GM03348 (cell line): ENCODE measurements at places on chromosomes 7 and 10.

DNA sequence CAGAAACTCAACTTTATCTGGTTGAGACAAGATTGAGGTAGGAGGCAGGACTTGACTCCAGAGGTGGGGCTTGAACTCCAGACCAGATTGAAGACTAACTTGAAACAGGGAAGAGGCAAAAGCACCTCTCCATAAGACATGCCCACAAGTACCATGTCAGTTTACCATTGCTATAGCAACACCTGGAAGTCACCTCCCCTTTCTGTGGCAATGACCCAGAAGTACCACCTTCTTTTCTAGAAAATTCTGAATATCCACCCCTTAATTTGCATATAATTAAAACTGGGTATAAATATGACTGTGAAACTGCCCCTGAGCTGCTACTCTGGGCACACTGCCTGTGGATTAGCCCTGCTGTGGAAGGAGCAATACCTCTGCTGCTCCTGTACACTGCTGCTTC is 4.9 kb upstream of the TOMM7 start:
- DNase-seq: no peak

DNA sequence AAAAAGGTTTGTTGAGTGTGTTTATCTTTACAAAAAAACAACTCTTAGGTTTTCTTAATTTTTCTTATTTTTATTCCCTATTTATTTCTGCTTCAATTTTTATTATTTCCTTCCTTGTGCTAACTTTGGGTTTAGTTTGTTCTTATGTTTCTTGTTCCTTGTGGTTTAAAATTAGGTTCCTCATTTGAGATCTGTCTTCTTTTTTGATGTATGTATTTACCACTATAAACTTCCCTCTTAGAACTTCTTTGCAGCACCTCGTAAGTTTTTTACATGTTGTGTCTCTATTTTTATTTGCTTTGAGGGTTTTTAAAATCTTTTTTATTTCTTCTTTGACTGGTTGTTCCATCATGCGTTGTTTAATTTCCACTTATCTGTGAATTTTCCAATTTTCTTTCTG is 1217.1 kb upstream of the CELF2 start:
- DNase-seq: no peak

DNA sequence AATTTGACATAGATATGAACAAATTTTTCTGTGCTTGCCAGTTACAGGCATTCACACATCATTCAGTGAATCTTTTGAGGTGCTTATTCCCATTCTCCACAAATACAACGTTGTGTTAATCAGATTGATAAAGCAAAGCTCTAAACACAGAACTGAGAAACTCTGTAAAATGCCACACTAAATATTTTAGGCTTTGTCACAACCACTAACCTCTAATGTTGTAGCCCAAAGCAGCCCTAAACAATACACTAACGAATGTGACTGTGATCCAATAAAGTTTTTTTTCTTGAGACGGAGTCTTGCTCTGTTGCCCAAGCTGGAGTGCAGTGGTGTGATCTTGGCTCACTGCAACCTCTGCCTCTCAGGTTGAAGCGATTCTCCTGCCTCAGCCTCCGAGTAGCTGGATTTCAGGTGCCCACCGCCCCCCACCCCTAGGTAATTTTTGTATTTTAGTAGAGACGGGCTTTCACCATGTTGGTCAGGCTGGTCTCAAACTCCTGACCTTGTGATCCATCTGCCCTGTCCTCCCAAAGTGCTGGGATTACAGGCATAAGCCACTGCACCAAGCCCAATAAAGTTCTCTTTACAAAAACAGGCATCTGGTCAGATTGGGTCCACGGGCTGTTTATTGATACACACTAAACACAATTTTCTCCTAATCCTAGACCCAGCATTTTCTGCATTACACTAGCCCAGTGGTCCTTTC is 6.9 kb downstream of the CYCS start:
- no peak for DNase-seq

DNA sequence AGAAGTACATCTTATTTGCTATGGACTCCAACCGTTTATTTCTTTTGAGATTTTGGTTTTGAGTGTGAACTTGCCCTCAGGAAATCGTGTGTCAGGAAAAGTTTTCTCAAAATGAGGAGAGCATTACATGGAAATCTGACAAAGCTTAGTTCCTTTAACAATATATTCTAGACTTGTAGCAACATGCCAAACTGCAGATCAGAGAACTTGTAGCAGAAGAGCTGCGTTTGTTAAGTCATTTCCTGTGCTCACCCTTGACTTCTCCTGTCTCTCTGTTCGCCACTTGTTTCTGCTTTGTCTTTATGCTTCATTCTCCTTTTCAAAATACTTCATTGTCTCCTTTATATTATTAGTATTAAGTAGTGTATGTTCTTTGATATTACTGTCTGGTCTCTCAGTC is 116.6 kb upstream of the FOXP2 start:
- DNase-seq: no peak

- DNase-seq: no peak
These were observed 244.9 kb downstream of the ARHGAP12 start for GRCh38 chr10:31683682-31684081.

GRCh38 chr10:26909753-26910152 is 49.0 kb upstream of the ABI1 start:
- no peak for DNase-seq

- DNase-seq: no peak
These were observed 266.8 kb downstream of the INHBA start for GRCh38 chr7:41436139-41436538.

GRCh38 chr10:49074836-49075682 is 40.3 kb downstream of the VSTM4 start:
- no peak for DNase-seq

GRCh38 chr10:109974504-109975191 is 33.1 kb upstream of the ADD3 start:
- no peak for DNase-seq

DNA sequence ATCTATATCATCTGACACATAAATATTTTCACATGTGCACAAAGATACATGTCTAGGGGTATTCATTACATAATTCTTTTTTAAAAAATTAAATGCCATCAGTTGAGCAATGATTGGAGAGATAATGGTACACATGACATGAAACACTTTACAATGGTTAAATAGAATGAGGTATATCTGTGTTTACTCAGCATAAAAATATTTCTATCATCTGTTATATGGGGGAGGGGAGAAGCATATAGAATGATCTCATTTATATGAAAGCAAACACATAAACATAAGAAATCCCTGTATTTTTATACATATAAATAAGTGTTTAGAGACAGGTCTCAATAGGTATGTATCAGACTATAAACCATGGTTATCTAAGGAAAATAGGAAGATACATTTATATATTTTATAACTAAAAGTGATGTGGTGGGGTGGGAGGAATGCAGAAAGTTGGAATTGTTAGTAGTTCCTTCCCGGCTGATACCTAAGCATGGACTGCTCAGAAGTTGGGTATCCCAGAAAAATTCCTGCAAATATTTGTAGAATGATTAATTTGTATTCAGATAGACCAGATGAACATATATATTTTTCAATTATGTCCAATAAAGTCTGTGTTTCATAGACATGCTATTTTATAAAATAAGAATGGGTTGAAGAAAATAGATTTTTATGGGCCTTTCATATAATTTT is 75.1 kb downstream of the SHOC2 start:
- no peak for DNase-seq

DNA sequence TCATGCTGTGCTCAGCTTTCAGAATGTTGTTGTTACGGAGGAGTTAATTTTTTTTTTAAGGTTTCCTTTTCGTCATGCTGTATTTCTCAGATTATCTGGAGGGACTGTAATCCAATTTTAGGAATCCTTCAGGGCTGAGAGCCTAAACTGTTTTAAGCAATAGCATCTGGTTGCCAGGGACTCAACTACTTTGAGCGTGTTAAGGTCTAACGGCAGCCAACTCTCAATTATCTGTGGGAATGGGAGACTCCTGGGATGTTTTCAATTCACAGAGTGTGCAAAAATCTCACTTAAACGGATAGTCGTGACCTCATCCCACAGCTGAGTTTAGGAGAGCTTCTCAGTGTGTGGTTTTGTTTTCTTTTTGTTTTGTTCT is 291.7 kb downstream of the AUTS2 start:
- DNase-seq: no peak

DNA sequence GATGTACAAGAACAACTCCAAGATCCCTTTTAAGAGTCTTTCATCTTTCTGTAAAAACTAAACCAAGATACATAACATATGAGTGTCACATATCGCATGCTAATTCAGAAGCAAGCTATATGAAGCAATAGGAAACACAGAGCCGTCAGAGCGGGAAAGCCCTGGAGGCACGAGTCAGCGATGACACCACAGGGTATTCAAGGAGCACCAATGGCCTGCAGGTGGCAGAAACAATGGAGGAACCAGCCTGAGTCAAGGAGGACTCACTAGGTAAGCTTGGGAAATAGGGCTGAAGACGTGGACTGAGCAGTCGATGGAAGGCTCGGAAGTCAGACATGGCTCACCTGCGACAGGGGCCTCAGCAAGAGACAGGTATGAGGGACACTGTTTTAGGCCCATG is 214.4 kb downstream of the FAM107B start:
- no peak for DNase-seq

DNA sequence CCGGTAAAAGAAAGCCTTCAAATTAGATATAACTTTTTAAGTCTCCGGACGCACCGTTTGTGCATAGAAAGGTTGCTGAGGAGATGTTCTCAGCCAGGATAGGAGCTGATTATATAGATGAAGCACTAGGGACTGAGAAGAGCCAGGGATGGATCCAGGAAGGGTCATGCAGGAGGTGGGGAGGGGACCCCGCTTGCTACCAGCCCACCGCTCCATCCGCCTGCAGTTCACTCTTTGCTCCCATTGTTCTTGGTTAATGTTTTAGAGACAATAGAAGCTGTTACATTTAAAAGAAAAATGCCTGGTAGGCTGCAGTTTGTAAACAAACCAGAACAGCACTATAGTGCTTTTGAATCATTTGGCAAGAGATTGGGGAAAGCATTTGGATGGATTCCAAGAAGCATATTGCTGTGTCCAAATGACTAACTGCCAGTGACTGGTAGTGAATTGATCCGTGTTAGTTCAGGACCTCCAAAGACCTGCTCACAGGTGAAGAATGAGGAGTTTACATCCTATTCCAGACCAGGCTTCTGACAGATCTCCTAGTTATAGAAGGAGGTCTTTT is 175.9 kb upstream of the TAC1 start:
- DNase-seq: no peak

DNA sequence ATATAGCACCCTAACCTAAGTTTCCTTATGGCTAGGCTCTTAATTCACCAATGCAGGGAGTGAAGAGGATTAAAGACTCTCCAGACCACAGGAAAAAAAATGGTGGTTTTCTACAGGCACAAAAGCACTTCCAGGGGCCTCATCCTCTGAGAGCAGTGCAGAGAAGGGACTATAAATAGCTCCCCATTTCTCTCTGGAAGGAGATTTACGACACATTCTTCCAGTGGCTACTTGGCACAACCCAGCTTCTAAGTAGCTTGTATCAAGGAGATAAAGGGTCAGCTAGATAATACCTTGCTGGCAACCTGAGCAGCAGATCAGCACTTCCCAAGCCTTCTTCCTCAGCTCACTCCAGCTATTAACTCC is 73.5 kb downstream of the CRPPA start:
- DNase-seq: no peak

DNA sequence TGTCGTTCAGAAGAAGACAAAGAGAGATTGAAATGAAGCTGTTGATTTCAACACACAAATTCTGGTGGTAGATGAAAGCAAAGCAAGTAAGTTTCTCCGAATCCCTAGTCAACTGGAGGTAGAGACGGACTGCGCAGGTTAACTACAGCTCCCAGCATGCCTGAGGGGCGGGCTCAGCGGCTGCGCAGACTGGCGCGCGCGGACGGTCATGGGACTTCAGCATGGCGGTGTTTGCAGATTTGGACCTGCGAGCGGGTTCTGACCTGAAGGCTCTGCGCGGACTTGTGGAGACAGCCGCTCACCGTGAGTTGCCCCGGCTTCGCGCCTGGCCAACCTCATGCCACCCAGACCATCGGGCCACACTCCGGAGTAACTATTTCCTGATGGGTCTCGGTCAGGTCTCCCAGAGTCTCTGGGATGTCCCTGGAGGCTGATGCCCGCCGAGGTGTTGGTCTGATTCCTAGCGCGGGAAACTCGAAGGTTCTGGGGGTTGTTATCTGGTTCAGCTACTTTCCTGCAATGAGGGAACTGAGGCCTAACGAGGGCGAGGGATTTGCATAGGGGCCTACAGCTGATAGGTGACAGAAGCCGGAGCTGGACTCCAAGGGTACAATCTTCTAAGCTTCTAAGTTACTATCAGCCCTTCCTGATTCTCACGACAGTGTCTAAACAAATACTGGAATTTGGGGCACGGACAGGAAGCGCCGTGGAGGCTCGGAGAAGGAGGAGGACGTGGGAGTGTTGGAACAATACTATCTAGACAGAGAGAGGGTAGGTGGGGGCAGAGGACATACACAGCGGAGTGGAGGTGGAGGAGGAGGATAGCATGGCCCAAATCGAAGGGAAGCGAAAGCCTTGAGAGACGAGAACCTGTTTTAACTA is at the start of gene RPP30:
Gene RPP30, plus strand, starts transcription at position 209 of the 882 bp plus-strand sequence. Its CDS starts 13 bp downstream, at position 222.
- DNase-seq: peak; percentile 93
